ENCODE measurements at places on chromosomes 11 and 22.

- peak; percentile 70 for DNase-seq
These were observed 12.5 kb upstream of the MRPL16 start for GRCh38 chr11:59822989-59823566.

GRCh38 chr11:47587723-47588326 lies 1.3 kb downstream of the FAM180B start:
- no peak for DNase-seq

DNA sequence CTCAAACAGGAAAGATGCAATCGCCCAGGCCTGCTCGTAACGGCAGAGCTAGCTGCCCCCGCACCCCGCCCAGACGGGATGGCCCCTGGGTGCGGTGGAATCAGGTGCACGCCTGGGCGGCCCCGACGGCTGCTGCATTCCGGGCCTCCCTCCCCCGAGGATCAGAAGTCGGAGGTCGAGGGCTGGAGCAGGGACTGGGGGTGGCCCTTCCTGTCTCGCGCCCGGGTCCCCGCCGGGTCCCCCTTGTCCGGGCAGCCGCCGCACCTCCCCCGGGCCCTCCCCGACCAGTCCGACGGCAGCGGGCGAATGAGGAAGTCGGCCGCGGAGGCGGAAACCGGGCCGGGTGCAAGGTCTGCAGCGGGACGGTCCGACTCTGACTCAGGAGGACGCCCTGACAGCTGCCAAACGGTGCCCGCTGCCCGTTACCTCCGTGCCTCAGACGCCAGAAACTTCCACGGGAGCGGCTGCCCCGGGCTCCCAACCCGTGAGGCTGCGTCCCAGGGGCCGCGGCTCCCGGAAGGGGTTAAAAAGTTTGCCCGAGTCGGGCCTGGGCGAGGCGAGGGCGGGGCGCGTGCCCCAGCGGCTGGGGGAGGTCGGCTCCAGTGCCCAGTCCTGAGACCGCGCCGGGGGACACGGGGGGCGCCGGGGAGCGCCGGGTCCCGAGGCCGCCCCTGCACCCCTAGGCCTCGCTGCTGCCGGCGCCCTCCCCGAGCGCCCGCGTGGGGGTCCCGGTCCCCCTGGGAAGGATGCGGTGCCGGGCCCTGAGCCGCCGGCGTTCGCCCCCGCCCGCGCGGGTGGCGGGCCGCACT lies 663 bp downstream of the MYH9 start:
- no peak for DNase-seq

DNA sequence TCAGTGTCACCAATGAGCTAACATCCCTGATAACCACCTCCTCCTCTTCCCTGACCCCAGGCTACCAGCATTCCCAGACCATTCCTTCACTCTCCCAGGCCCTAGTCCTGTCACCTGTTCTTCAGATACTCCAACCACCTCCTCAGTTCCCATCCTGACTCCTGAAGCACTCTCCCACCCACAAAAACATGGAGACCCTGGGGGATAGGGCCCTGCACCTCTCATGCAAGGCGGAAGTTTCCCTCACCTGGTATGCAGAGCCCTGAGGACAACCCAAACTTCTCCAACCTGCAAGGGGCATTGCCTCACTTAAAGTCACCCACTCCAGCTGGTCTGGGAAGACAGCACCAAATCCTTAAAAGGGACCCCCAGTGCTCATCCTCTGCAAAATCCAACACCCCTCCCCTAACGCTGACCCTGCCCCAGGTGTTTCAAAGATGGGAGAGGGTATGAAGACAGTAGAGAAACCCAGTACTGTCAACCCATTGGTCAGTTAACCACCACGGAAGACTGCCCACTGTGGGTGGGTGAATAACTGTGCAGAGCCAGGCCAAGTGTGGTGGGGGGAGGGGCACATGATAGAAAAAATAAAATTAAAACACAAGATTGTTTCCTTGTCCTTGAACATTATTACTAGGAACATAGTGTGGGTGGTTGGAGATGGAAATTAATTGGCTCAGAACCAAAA lies 1.4 kb downstream of the TNKS1BP1 start:
- DNase-seq = peak; percentile 50

GRCh38 chr11:119445379-119445778 lies 22.4 kb upstream of the THY1 start:
- no peak for DNase-seq

GRCh38 chr11:116879800-116880625 lies 42.6 kb upstream of the APOA1 start:
- DNase-seq = peak; percentile 87

DNA sequence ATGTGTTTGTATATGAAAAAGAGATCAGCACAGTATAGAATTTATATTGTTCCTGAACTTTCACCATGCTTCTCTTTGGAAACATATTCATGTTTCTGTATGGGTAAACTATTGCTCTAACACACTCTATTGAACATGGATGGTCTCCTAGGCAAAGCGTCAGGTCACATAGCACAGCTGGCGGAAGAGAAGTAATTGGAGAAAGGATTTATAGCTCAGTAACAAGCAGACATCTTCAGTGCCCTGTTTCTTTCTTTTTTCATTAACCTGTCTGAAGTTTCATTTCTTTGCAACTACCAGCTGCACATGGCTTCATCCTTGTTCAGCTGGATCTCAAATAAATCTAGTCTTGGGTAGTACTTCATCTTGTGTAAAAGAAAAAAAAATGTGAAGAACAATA lies 84.4 kb upstream of the TRPC6 start:
- no peak for DNase-seq

DNA sequence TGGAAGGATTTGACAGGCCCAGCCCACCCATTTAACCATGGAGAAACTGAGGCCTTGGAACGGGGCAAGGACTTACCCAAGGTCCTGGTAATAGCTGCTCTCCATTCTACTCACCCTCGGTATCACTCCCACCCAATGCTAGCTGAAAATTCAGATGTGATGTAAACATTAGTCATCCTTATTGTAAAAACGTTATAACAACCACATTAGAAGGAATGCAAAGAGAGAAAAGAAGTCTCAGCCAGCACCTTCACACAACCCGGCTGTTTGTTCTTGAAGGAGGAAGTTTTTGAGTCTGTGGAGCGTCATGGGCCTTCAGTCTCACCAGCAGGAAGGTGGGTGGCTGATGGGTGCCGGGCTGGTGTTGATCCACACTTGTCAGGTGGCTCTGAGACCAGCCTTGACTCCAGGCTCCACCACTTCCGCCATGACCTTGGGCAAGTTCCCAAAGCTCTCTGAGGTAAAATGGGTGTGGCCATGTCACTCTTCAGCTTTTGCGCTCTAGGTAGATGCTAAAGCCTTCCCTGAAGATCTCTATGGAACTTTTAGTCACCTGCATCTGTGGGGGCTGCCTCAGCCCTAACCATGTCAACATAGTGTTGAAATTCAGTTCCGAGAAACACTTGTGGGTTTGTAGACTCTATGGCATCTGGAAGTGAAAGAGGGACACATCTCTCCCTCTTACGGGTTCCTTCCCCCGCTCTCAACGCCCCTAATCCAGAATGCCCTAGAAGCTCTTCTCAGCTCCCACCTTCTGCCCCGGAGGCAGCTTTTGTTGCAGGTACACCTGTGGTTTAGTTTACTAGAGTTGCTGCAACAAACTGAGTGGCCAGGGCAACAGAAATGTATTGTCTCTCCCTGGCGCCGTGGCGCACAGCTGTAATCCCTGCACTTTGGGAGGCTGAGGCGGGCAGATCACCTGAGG lies 14.8 kb downstream of the CD6 start:
- DNase-seq = peak; percentile 33

GRCh38 chr11:59261150-59261549 lies 48.4 kb upstream of the MPEG1 start:
- DNase-seq = no peak

DNA sequence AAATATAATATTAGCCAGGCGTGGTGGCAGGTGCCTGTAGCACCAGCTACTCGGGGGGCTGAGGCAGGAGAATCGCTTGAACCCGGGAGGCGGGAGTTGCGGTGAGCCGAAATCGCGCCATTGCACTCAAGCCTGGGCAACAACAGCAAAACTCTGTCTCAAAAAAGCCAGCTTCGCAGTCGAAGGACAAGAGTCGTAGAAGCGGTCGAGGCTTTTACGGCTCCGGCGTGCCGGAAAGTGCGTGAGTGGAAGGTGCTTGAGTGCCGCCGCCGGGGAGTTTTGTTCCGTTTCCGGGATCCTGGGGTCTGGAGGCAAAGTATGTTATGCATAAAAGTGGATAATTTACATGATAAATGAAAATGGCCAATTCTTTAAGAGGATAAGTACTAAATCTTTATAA lies 43.6 kb downstream of the SYN3 start:
- no peak for DNase-seq

- peak; percentile 29 for DNase-seq
These were observed 43.0 kb downstream of the DBX1 start for GRCh38 chr11:20117291-20117690.

- DNase-seq = no peak
These were observed 732 bp upstream of the PC start for GRCh38 chr11:66958956-66959274.

DNA sequence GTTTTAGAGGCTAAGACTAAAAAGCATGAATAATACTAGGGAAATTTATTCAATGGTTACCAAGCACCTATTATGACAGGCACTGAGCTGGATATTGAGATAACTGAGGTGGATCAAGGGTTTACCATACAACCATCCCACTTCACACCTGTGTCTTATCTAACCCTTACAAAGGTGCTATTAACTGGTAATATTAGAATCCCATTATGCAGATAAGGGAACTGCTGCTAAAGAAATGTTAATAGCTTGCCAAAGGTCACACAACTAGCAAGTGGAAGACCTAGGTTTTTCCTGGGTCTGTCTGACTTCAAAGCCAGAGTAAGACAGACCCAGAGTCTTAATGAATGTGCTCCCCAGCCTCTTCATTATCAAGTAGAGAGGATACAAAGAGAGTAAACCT lies 21.1 kb upstream of the VSTM5 start:
- no peak for DNase-seq

DNA sequence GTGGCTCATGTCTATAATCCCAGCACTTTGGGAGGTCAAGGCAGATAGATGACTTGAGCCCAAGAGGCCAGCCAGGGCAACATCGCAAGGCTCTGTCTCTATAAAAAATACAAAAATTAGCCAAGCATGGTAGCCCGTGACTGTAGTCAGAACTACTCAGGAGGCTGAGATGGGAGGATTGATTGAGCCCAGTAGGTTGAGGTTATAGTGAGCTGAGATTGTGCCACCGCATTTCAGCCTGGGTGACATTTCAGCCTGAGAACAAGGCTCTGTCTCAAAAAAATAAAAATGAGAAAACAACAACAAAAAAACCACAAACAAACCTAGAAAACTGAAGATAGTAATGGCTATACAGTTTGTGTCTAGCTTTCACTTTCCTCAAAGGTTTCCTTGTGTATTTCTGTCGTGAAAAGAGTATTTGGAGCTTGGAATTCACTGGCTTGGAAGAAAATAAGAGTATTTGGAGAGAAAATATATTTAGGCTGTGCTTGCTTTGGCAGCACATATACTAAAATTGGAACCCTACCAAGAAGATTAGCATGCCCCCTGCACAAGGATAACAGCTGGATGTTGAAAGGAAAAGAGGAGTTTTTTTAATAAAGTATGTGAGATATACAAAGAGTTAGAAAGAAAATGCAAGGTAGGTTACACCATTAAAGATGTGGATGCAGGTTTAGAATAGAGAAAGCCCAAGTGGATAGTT lies 3.9 kb upstream of the BIRC3 start:
- peak; percentile 64 for DNase-seq

GRCh38 chr11:12831471-12832202 lies 157.4 kb downstream of the TEAD1 start:
- no peak for DNase-seq

DNA sequence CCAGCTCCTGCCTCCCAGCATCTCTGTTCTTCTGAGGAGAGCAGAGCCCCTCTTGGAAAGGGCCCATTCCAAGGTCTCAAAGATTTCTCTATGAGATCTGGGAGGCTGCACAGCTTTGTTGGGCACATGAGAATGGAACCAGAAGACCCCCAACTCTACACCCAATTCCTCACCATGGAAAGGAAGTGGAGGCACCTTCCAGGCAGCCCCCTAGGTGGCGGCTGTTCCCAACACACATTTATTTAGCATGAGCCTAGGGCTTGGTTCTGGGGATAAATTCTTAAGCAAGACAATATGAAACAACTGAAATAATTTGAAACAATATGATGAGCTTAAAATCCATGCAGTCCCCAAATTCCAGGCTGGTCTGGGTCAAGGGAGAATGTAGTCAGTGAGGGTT lies 100.4 kb downstream of the TIMP3 start:
- DNase-seq = no peak

DNA sequence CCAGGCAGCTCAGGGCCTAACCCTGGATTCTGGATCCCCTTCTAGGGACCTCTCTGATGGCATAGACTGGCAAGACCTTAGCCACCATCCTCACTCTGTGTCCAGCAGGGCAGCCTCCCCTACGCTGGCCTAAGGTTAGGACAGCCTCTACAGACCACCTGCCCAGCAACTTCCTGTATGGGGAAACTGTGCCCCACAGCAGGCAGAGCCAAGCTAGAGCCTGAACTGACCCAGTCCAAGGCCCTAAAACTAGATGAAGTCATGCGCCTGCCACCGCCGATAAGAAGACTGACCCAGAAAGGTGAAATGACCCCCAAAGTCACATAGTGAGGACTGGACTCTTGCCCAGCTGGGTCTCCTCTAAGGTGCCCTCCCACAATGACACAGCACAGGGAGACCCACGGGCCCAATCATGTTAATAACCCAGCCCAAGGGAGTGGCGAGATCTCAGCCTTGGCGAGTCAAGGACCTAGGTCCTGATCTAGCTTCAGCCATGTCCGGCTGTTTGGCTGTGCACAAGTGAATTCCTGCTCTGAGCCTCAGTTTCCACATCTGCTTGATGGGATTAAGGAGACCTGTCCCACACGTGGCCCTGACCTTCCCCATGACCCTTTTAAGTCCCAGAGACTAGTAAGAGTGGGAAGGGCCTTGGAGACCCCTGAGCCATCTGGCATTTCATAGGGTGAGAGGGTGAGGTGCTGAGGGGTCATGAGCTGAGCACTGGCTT lies 17.6 kb downstream of the STARD10 start:
- no peak for DNase-seq

GRCh38 chr22:48198489-48199459 lies 1436.3 kb downstream of the TBC1D22A start:
- no peak for DNase-seq

DNA sequence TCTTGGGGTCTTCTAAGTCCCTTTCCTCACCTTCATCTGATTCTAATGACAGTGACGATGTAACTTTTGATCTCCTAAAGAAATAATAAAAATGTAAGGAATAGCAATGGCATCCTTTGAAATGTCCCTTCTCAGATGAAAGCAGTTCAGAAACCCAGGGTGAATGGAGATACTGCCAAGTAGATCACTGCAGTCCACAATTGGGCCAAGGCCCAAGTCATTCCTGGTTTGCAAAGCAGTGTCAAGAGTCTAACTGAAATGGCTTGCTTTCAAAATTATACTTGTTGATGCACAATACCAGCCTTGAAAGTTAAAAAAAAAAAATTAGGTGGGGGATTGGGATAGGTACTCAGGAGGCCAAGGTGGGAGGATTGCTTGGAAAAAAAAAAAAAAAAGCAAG lies 20.4 kb downstream of the ASCC2 start:
- no peak for DNase-seq

GRCh38 chr11:95108159-95108611 lies 18.5 kb downstream of the ENDOD1 start:
- peak; percentile 63 for DNase-seq

Measured in fibroblast of the aortic adventitia (primary cell).